NCI-H1930 (cell line): ENCODE measurements at places on chromosomes 1 and 21.

GRCh38 chr1:196070940-196071339 lies 537.3 kb downstream of the KCNT2 start:
- DNase-seq: no peak

- DNase-seq: no peak
Observed at GRCh38 chr1:43477716-43478115, 24.0 kb upstream of the HYI start.

GRCh38 chr1:199040076-199040905 lies 401.5 kb downstream of the PTPRC start:
- no peak for DNase-seq

DNA sequence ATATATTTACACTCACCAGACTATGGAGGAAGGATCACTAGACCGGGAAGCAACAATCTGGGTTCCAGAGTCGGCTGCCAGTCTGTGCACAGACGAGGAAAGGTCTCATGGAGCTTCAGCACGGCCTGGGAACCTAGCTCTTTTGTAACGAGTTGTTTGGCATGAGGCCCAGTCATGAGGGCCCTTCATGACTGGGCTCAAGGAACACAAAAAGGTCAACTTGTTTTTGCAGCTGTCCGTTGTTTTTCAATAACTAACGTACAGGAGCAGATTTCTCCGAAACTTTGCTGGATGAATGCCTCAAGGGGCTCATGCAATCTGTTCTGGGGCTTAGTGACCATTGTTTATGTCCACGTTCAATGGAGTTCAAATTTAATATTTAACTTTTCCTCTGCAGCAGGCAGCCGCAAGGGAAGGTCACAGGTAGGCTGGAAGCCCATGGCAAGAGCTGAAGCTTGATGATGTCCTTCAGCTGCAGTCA lies 5.9 kb upstream of the STUM start:
- no peak for DNase-seq

DNA sequence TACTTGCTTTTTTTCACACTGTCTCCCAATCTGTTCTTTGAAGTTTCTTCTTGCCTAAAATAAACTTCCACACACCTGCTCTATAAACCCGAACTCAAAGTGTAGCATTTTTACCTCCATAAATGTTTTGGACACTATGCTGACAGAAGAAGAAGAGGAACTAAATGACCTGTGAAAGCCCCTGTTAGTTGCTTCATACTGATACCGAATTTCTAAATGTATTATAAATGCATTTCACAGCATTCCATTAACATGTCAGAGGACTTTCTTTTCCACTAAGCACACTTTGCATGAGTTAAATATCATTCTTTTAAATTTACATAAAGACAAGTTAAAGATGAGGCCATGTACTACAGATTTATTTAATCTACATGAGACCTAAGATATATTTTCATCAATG lies 281.0 kb downstream of the SMYD3 start:
- no peak for DNase-seq

DNA sequence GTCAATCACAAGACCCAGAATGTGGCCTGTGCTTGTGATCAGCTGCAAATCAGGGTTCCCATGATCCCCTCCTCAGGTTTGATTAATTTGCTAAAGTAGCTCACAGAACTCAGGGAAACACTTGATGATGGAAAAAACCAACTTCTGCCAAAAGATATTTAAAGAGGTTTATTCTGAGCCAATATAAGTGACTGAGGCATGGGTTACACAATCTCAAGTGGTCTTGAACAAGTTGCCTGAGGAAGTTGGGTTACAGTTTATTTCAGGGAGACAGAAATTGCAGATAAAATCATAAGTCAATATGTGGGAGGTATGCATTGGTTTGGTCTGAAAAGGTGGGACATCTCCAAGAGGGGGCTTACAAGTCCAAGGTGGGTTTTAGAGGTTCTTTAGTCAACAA lies 243.1 kb downstream of the S1PR1 start:
- DNase-seq: no peak

DNA sequence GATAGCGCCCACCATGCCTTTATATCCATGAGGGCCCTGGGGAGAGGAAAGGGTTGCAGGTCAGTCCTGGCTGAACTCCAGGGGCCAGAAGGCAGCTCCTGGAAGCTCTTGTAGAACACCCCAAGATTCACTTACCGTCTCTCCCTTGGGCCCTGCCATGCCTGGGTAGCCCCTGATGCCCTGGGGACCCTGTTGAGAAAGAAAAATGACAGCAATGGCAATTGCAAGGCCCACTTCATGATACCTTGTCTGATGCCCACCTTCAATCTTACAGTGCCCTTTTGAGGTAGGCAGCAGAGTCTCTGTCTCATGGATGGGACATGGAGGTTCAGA lies 7.0 kb downstream of the COL9A2 start:
- DNase-seq: no peak

GRCh38 chr1:156500543-156500792 lies at the start of gene MEF2D:
MEF2D (minus strand) TSS chr1:156500775; CDS start chr1:156483292, 17,483 bp downstream.
- DNase-seq: no peak

DNA sequence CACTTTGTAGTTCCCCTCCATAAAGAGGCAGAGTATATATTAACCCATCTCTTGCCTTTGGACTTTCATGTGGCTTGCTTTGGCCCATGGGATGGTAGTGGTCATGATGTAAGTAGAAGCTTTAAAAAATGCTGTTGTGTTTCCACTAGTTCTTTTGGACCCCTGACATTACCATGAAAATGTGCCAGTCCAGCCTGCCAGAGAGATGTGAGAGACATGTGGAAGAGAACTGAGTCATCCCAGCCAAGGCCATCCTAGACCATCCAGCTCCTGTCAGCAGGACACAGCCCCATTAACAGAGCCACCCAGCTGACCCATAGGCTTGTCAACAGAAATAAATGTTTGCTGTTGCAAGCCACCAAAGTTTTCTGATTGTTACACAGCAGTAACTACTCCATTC lies 3.9 kb upstream of the CD101 start:
- DNase-seq: no peak

DNA sequence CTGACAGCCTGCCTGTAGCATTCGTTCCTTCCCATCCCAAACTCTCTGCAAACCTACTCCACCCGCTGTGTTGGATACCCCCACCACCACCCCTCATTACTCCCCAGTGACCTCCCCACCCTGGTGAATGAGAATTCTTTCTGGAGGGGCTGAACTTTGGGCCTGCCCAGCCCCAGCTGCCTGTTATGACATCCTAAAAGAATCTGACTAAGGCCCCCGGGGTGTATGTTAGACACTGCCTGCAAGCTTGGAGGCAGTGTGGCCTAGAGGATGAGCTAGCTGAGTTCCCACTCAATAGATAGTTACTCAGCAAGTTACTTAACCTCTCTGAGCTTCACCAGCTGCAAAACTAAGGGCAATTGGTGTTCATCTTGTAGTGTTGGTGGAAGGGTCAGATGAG lies 110.2 kb upstream of the FGGY start:
- DNase-seq: no peak

- DNase-seq: no peak
Observed at GRCh38 chr1:170510163-170510562, 21.8 kb upstream of the GORAB start.

DNA sequence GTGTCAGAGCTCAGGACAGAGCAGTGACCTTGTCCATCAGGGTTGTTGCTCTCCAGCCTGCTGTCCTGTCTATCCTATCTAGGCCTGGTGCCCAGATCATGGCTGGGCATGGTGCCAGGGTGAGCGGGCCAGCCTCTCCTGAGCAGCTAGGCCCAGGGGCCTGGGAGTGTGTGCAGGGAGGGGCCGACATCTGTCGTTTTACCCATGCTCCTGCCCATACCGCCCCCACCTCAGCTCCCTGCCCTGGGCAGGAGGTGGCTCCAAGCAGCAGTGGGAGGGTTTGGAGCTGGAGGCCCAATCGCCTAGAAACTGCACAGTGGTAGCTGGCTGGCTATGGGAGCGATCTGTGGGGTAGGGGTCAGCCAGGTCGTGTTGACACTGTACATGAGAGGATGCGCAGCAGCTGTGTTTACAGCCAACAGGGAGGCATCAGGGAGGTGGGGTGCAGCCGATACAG lies 6.5 kb downstream of the INSRR start:
- DNase-seq: no peak
